HTR-8/SVneo (cell line): ENCODE measurements at places on chromosomes 5 and 9.

DNA sequence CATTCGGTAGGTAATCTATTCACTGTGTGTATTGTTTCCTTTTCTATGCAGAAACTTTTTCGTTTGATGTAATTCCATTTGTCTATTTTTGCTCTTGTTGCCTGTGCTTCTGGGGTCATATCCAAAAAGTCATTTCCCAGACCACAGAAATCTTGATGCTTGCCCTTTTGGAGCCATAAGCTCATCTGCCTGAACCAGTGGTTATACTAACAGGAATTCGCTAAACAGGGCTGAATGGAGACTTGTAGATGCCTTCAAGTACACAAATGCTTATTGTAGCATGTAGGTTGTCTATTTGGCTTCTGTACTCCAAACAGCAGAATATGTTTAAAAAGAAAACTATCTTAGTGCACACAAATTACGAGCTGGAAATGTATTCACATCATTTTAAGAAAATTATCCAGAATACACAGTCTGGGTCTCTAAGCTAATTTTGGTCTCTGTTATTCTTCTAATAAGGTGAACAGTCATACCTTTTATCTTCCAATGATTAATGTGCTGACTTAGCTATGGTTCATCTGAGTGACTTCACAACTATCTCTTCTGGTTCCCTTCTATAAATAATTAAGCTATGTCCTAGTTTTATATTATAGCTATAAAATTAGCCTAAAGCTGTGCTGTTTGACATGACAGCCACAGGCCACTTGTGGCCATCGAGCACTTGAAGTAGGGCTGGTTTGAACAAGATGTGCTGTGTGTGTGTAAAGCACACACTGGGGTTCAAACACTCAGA lies 87.6 kb downstream of the DAPK1 start:
- no peak for DNase-seq

GRCh38 chr9:134268747-134269146 lies 57.5 kb upstream of the RXRA start:
- no peak for DNase-seq

- DNase-seq = no peak
These were observed 47.8 kb downstream of the RETREG1 start for GRCh38 chr5:16568875-16569580.

DNA sequence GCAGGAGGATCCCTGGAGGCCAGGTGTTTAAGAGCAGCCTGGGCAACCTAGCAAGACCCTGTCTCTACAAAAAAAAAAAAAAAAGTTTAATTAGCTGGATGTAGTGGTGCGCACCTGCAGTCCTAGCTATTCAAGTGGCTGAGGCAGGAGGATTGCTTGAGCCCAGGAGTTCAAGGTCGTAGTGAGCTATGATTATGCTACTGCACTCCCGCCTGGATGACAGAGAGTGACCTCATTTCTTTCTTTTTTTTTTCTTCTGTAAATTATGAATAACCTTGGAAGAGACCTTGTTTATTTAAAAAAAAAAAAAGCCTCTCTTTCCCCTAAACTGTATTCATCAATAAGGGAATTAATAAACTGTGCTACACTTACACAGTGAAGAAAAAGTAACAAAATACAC lies 43.6 kb upstream of the SLC30A5 start:
- DNase-seq = no peak

DNA sequence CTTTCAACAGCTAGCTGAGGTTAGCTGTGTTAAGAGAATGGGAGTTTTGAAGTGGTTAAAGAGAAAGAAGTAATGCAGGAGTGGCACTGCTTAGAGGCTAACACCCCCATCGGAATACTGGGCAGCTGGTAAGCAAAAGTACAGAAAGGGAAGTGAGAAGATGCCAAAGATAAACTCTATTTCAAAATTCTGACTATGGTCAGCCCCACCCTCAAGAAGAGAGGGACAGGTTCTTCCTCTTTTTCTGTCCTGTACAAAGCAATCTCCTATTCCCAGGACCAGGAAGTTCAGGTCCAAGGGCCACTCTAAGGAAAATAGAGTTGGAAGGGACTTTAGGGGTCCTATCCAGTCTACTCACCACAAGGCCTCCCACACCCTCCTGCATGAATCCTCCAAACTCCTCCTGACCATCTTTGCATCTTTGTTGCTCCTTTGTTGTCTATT lies 45.9 kb upstream of the JAK2 start:
- DNase-seq = no peak

DNA sequence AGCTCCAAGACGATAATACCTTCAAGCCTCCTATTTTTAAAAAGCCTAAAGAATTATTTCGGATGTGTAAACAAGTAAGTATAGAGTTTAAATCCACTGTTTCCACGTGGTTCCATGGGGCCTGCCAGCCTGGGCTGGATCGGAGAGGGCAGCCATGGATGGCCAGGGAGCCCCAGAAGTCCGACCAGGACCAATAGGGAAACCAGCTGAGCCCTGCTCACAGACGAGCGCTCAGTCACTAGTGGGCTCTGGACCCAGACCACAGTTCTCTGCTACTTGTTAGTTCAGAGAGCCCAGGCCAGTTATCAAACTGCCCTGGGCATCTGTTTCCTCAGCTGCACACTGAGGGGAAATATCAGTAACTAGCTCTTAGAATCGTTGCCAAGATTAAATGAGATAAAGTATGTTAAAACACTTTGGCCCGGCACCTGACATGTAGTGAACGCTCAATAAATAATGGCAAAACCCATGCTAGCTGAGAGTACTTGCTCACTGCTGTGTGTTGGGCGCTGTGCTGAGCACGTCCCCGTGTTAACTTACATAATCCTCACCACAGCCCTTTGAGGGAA lies 124.8 kb downstream of the RGS3 start:
- DNase-seq = no peak

GRCh38 chr5:136598802-136599404 lies 233.6 kb upstream of the TRPC7 start:
- DNase-seq = no peak

DNA sequence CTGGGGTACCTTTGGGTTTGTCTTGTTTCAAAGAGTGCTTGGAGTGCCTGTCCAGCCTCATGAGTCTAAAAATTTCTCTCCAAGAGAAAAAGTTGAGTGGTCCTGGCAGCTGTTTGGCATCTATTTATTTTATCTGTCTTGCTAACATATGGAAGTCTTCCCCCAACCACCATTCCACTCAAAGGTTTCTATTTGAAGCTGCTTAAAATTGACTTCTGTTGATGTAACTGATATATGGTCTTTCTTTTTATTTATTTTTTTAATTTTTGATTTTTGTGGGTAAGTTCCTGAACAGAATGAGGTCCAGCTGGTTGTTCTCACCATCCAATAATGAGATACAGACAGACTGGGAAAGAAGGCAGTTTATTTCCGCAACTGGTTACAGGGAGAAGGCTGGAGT lies 178.7 kb upstream of the SGCD start:
- no peak for DNase-seq

- no peak for DNase-seq
These were observed 26.9 kb downstream of the KLHL3 start for GRCh38 chr5:137708796-137709559.

DNA sequence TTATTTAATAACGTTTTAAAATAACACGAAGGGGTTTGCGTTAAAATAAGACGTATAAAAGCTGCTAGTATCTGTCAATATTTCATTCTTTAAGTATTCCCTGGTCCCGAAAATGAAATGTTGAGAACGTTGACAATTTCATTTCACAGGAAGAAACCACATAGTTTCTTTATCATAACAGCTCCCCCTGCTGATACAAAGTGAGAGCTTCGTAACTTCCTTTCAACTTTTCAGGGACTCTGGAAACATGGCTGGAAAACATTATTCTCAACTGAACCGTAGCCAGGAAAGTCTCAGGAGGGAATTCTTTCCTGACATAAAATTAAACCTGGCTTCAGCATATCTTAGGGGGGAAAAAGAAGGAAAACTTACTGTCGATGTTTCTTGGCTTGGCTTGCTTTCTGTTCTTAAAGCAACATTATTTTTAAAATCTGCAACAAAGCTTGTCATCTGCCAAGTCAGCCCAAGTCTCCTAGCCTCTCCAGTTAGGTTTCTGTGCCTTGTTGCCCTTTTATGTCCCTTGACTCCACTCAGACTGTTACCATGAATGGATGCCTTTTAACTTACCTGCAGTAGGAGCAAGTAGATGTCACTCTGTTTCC lies 122.9 kb upstream of the DAB2 start:
- peak; percentile 70 for DNase-seq
